DMS53 (cell line): ENCODE measurements at places on chromosomes 5 and 9.
A peak's percentile ranks its signal among the peaks of the same experiment; 100 is the strongest.

DNA sequence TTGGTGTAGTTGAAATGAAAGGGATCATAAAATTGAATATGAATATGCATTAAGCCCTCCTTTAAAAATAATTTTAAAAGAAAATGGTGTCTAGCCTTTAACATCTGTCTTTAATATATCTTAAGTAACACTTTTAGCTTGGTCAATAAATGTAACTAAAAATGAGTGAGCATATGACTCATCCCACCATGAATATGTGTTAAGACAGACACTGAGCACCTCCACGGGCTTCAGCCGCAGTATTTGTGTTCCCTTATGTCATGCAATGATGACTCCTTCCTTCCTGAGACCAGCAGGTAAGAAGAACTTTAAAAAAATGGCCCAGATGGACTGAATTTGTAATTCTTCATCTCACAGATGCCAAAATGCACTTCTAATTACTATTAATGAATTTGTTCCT lies 563.2 kb downstream of the NR2F1-AS1 start:
- peak; percentile 55 for DNase-seq

DNA sequence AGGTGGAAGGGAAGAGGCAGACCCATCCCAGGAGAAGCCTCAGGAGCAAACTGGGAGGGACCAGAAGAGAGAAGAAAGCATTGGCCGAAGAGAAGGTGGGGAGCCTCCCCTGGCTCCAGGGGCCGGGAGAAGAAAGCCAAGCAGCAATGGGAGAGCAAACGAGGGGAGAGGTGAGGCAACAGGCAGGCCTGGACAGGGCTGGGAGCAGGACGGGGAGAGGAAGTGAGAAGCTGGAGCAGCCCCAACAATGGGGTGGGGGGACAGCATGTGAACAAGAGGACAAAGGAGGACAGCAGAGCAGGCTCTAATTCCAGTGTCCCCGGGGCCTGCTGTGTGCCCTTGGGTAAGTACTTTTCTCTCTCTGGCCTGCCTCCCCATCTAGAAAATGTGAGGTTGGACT lies 115.3 kb downstream of the PSD2 start:
- no peak for DNase-seq

DNA sequence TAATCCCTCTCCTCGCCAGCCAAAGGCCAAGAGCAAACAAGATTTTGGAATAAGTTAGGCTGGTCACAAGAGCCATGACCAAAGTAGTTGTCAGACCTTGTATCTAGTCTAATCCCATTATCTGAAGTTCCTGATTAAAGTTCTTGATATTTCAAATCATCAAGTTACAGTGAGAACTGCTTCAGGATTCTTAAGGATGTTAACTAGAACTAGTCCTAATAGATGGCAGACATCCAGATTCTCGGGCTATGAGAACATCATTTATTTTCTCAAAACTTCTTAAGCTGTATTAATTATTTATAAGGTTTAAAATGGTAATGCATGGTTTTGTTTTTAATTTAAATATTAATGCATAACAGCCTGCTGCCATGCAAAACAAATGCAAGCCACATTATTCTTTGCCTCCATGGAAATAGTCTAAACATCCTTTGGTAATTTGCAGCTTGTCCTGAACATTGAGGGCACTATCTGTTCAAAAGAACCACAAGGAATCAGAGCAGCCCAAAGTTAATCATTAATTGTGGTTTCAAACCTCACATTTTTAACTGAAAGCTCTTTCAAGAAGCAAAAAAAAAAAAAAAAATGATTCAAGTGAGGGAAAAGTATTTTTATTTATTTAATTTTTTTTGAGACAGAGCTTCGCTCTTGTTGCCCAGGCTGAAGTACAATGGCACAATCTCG lies 95.1 kb downstream of the TTC39B start:
- DNase-seq = peak; percentile 6

DNA sequence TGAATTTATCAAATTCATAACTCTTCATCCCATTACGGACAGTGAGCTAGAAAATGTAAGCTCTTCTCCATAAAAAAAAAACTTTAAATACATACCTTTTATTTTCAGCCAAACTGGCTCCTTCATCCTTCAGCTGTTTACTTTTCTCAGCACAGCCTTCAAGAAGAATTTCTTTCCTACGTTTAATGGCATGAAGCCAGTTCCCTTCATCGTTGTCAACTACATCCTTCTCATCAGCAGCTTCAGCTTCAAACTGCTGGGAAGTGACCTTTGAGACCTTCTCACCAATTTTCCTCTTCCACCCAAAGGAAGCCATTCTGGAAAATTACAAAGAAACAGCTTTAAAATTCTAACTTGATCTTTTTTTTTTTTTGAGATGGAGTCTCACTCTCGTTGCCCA lies 9.1 kb downstream of the TTC33 start:
- DNase-seq = no peak

DNA sequence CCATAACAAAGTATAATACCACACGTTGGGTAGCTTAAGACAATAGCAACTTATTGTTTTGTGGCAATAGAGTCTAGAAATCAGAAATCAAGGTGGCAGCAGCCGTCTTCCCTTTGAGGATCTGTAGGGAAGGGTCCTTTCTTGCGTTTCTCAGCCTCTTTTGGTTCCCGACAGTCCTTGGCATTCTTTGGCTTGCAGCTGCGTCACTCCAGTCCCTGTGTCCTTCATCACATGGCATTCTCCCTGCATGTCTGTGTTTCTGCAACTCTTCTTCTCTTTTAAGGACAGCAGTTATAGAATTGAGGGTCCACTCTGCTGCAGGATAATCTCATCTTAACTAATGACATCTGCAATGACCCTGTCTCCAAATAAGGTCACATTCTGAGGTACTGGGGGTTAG lies 140.1 kb downstream of the FBXL7 start:
- no peak for DNase-seq

- DNase-seq = no peak
Observed at GRCh38 chr5:143427122-143427735, 23.7 kb upstream of the NR3C1 start.

DNA sequence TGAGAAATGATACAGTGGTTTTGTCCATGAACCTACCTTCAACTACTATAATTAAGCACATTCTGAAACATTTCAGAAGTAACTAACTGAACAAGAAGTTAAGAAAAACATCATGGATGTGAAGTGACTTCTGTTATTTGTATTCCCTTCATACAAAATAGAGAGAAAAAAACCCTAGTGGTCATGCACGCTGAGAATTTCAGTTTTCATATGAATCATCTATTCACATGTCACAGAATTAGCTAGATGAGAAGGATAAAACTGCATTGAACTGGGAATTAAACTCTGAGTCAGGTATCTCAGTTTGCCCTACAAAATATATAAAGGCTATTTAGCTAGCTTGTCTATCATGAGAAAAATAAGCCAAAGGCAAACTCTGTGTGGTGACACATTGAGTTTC lies 451.8 kb upstream of the FTMT start:
- no peak for DNase-seq

DNA sequence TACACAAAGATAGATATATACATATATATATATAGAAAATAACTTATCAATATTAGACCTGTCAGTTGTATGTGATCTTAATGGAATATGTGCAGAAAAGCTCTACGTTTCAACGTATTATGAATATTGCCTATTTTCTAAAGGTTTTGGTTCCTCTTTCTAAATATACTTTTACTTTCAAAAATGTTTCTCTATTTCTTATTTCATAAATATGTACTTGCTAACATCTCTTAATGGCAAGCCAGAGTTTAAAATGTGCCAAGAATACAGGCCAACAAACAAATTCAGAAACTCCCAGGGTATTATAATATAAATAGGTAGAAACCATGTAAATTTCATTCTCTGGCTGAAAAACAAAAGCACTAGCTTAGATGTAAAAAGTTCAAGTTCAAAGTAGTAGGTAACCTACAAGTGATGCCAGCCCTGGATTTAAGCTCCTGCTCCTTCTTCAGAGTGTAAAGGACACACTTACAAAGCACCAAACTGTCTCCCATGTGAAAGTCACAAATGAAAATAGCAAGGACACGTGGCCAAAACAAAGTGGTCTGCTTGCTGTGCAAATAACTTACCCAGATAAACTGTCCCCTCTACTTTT lies 685.1 kb upstream of the DMAC1 start:
- DNase-seq = no peak

DNA sequence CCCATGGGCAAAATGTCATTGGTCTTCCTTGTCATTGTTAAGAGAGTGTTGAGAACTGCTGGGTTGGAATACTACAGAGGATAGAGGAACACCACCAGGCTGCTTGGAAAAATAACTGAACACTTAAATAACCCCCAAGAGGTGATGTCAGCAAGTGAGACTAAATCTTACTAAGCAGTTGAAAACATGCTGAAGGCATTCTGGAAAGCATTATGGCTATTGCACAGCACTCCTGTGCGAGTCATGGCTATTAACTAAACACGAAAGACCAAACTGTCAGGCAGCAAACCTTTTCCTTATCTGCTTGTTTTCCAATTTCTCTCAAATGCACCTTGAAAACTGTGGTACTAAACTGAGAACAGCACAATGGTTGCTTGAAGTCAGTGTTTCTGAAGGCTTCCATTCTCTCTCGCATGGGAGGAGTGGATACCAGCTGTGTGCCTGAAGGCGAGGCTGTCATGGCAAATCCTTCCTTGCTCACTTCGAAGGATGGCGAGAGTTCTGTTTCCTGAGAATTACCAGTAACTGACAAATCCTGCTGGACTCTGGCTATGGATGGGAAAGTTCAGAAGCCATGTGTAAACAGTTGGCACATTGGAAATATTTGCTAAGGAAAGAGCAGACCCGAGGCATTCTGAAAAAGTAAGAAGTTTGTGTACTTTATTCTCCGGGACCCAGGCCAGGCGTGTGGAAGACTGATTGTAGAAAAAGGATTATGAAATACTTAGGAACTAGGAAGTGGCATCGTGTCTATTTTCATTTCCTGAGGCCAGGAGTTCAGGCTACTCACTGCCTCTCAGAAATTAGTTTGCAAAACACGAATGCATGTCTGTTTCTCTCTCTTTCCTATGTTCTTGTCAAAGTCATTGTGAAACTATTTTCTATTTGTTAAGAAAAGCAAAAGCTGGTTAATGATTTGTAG lies 182.1 kb downstream of the DMRT2 start:
- peak; percentile 21 for DNase-seq

DNA sequence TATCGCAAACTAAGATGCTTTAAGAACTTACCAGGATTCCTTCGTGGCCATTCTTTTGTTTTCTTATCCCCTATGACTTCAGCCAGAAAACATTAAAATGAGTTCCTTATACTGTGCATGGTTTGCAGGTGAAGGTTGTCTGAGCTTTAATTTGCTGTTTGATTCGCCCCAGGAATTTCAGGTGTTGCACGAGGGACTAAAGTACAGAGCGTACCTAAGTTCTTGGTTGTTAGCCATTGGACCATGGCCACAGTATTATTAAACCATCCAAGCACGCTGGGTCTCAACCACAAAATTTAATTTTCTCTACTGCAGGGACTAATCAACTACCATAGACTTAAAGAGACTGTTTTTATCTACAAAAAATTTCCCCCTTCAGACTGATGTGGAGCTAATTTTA lies 208.4 kb upstream of the MPDZ start:
- no peak for DNase-seq

- DNase-seq = peak; percentile 82
Observed at GRCh38 chr5:104998169-104998568, 1435.6 kb upstream of the NUDT12 start.

GRCh38 chr5:88256872-88257271 lies 11.8 kb downstream of the TMEM161B start:
- no peak for DNase-seq
